ENCODE measurements at places on chromosomes 12 and 14. TPM values are rescaled to one million over a fixed set of nuclear protein-coding genes. Genes with fewer than 3 reads are reported as not detected.

Gene MIP
- total RNA-seq, result 0.19 TPM

Gene ADCY4
- total RNA-seq, result 15.5 TPM

Gene PRR4
- 0.28 TPM for total RNA-seq

Gene AACS
- 22.0 TPM for total RNA-seq

Gene DYNLL1
- 450 TPM for total RNA-seq

Data from regular cardiac myocyte (primary cell).